ENCODE measurements at places on chromosomes 4 and X.
A peak's percentile ranks its signal among the peaks of the same experiment; 100 is the strongest.

DNA sequence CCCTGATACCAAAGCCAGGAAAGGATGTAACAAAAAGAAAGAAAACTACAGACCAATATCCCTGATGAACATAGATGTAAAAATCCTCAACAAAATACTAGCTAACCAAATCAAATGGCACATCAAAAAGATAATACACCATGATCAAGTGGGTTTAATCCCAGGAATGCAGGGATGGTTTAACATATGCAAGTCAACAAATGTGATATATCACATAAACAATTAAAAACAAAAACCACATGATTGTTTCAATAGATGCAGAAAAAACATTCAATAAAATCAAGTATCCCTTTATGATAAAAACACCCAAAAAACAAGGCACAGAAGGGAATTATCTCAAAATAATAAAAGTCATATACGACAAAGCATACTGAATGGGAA is 31.5 kb downstream of the ELF2 start:
- no peak for DNase-seq

- peak; percentile 16 for DNase-seq
These were observed 11.2 kb downstream of the HNRNPD start for GRCh38 chr4:82362565-82362964.

DNA sequence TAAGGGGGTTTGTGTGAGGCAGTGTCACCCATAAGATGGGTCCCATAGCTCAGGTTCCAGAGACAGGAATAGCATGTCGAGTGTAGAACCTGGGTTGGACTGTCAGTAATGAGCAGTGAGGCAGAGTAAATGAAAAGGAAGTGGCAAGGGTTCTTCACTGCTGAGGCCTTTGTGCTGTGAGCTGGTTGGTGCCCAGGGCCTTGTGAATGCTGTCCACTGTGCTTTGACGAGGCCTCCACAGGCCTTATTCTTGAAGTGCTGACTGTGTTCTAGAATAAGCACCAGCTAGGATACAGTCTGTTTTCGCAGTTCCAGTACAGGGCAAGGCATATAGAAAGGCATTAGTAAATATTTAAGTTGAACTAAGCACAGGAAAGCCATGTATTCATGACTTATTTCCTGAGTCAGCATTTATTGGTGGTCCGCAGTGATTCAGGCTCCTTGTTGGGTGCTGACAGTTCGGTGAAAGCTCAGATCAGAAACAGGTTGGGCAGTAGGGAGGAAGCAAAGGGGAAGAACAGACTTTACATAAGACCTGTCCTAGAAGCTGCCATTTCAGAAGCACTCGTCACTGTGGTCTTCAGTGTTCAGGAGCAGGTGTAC is 25.6 kb upstream of the TADA2B start:
- DNase-seq: no peak

- no peak for DNase-seq
These were observed 79.4 kb downstream of the RPS6KA6 start for GRCh38 chrX:84108584-84108983.

- no peak for DNase-seq
These were observed 14.4 kb downstream of the CPZ start for GRCh38 chr4:8606966-8607365.

GRCh38 chrX:153957224-153957623 is 12.8 kb upstream of the RENBP start:
- no peak for DNase-seq

- DNase-seq: no peak
These were observed 14.6 kb downstream of the SH3RF1 start for GRCh38 chr4:169256101-169256612.

DNA sequence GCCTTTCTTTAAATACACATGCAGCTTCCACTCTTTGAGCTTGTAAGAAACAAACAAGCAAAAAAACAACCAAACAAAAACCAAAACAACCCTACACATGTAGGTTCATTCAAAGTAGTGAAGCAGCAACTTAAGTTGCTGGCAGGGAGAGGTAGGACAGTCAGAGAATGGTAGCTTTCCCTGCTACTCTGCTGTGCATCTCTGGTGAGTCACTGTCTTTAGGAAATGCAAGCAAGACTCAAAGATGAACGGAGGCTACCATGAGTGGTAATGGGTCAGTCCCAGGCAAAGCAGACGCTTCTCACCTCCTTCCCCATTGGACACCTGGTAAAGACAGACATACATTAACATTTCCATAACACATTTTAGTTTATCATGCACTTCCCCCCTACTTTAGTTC is 43.2 kb downstream of the PGRMC2 start:
- DNase-seq: no peak

Data from ELF-1 (cell line).